ENCODE measurements at places on chromosomes 3 and 15.

DNA sequence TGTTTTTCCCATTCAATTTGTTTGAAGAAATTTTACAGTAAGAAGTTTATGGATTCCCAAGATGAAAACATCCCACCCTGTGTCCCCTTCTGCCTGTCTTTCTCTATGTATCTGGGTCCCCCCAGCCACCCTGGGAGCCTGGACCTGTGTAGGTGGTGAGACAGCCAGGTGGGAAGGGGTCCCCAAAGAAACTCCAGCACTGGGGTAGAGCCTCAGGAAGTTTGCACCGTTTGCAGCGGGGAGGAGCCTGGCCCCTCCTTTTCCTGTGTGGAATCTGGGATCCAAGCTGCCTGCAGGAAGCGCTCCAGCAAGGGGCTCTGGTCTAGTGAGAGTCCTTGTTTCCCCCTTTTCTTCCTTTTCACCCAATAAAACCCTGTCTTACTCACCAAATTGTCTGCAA lies 49.4 kb upstream of the ITGA11 start:
- DNase-seq, result no peak

GRCh38 chr15:55574096-55574495 lies 14.0 kb downstream of the PYGO1 start:
- DNase-seq, result no peak

GRCh38 chr3:38059591-38059990 lies 20.6 kb downstream of the DLEC1 start:
- DNase-seq, result no peak

GRCh38 chr3:148962513-148962912 lies 28.8 kb upstream of the GYG1 start:
- DNase-seq, result no peak
